Psoas muscle (tissue), 8 donors: ENCODE measurements at places on chromosomes 3 and 15. TPM values are rescaled to one million over a fixed set of nuclear protein-coding genes. Genes with fewer than 3 reads are reported as not detected.

GRCh38 chr3:151541178-151541577 lies 80.3 kb upstream of the IGSF10 start:
- H3K27ac ChIP-seq = no peak overlapping the region
- no peaks in the 10 kb centered on the region for H3K27me3 ChIP-seq
- DNase-seq = no peak
- H3K4me1 ChIP-seq = peaks cover 14% of the 10 kb centered on the region
- no peaks in the 10 kb centered on the region for H3K36me3 ChIP-seq

DNA sequence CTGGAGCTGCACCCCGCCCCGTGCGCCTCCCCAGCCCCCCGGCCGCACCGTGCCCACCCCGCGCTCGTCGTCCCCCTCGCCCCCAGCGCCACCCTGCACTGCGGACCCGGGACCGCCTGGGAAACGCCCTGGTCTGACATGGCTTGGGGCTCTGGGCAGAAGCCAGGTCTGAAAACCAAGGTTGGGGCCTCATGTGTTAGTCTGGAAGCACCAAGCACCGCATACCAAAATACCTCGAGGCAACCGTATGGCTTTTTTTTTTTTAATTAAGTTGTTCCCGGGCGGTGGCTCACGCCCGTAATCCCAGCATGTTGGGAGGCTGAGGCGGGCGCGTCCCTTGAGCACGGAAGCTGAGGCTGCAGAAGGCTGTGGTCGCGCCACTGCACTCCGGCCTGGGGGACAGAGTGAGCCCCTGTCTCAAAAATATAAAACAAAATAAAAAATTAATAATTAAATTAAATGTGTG lies 91.5 kb upstream of the CHD2 start:
- H3K4me1 ChIP-seq = peaks cover 21% of the 10 kb centered on the region
- peak; percentile 63 for DNase-seq
- no peaks in the 10 kb centered on the region for H3K27me3 ChIP-seq
- H3K36me3 ChIP-seq = no peaks in the 10 kb centered on the region
- peak overlapping the region; percentile 92 for H3K27ac ChIP-seq

GRCh38 chr3:165837058-165837525 lies at the start of gene BCHE:
Gene BCHE (minus strand): TSS chr3:165837423. CDS start chr3:165831033, 6,390 bp downstream.
- peak within 1 kb of the TSS; percentile 37 for H3K4me3 ChIP-seq
- no peak within 1 kb of the TSS for H3K27ac ChIP-seq
- H3K27me3 ChIP-seq = no peaks in the 10 kb centered on the region
- no peaks in the 10 kb centered on the region for H3K4me1 ChIP-seq
- no peaks in the 10 kb centered on the region for H3K36me3 ChIP-seq

- H3K27me3 ChIP-seq = no peaks in the 10 kb centered on the region
- no peak overlapping the region for H3K4me3 ChIP-seq
- no peak overlapping the region for H3K27ac ChIP-seq
- no peak for DNase-seq
- H3K4me1 ChIP-seq = peaks cover 18% of the 10 kb centered on the region
Observed at GRCh38 chr15:25770618-25771337, 92.3 kb downstream of the ATP10A start.

DNA sequence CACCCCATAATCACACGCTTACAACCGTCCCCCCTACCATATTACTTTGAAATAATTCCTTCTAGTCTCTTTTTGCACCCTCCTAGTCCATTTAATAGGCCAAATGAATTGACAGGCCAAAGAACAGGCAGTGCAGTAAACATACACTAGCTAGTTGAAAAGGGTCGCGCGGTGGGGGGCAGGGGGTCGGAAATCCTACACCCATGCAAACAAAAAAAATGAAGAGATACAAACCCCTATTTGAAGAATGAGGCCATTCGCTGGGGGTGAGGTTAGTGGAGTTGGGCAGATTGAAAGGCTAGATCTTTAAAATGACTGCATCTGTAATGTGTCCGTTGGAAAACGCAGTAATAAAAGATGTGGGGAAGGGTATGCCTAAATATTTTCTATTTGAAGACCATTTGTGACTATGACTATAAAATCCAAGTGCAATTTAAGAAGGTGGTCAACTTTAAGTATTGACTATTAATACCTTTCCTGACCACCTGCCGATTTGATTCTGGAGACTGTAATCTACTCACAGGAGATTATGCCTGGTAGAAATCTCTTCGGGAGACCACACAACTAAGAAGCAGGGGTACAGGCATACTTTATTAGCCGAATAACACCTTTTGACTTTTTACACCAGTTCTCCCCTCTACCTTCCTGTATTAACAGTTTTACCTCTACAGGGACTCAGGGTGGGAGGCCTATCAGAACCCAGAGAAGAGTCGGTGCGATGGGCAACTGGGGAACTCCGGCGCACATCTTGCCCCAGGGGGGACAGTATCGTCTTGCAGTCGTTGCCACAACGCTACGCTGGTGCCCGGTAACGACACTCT lies 762 bp upstream of the ARL6 start:
- H3K27me3 ChIP-seq = no peaks in the 10 kb centered on the region
- DNase-seq = no peak
- peak overlapping the region; percentile 81 for H3K27ac ChIP-seq
- H3K36me3 ChIP-seq = no peaks in the 10 kb centered on the region
- peak overlapping the region; percentile 89 for H3K4me3 ChIP-seq
- H3K4me1 ChIP-seq = peaks cover 5% of the 10 kb centered on the region

DNA sequence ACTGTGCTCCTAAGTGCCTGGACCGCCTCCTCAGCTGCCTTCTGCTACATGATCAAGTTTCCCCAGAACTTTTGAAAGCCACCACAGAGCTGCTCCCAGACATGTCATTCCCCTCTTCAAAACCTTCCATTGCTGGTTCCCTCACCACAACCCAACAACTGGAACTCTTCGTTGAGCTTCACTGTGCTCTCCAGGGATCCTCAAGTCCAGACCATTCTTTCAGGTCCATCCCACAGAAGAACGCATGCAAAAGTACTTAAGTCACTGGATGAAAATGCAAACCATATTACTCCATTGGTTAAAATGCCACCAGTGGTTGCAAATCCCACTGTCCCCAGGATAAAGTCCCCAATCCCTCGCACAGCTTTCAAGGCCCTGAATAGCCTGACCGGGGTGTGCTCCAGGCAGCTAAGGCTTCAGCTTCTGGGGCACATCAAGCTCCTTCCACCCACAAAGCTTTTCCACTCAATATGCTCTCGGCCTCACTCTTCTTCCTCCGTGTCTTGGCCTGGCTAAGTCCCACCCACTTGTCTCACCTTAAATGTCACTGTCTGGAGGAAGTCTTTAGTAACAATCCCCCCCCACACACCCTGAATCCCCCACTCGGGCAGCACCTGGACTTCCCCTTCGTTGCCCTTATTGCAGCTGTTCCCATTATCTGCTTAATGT lies 84.8 kb downstream of the XXYLT1 start:
- no peaks in the 10 kb centered on the region for H3K36me3 ChIP-seq
- no peak overlapping the region for H3K4me3 ChIP-seq
- H3K27me3 ChIP-seq = no peaks in the 10 kb centered on the region

DNA sequence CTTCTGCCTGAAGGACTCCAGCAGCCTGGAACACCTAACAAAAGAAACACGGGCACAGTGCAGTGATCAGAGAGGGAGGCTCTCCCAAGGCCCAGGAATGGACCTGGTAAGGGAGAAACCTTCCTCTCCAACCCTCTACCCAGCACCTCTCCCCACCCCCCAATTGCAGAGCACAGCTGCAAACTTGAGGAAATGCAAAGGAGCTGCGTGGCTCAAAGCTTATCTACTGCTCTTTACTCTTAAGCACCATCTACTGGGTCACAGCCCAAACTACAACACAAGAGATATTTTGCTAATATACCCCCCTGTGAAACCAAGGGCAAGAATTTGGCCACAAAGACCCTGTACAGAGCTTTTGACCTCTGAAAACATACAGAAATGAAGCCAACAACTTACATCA lies 328.3 kb downstream of the OXSM start:
- no peaks in the 10 kb centered on the region for H3K36me3 ChIP-seq
- no peak for DNase-seq
- H3K27ac ChIP-seq = no peak overlapping the region
- H3K27me3 ChIP-seq = no peaks in the 10 kb centered on the region

LOXL1 gene
- 6.3 TPM for total RNA-seq

DNA sequence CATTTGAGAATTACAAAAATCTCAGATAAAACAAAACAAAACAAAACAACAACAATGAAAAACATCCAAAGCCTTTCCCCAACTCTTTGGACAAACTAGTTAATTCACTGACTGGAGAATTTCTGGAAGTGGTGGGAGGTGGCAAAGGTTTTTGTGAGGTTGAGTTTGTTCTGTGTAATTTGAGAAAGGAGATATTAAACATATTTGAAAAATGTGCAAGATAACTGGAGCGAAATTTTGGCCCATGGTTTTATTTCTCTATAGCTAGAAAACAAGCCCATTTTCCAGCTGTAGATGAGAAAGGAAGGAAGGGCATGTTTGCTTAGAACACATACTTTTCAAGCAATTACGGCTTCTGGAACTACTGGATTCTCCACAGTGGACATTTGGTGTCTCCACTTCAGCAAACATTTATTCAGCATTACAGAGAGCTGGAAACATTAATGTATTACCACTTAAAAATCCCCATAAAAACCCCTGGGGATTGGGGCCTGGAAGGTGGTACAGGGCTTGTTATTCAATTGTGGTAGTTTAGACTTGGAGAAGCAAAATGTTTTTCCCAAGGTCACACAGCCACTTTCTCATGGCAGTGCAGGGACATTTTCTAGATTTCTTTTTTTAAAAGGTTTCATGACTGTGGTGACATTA lies 135.8 kb downstream of the THSD4 start:
- no peaks in the 10 kb centered on the region for H3K36me3 ChIP-seq
- no peak overlapping the region for H3K27ac ChIP-seq
- no peaks in the 10 kb centered on the region for H3K4me1 ChIP-seq
- H3K27me3 ChIP-seq = no peaks in the 10 kb centered on the region

- H3K4me3 ChIP-seq = no peak overlapping the region
- no peak for DNase-seq
- H3K4me1 ChIP-seq = no peaks in the 10 kb centered on the region
- H3K27ac ChIP-seq = no peak overlapping the region
Observed at GRCh38 chr3:176896640-176897039, 300.6 kb downstream of the TBL1XR1 start.

- no peak overlapping the region for H3K27ac ChIP-seq
- peaks cover 59% of the 10 kb centered on the region for H3K36me3 ChIP-seq
- peak; percentile 21 for DNase-seq
- H3K4me1 ChIP-seq = no peaks in the 10 kb centered on the region
Observed at GRCh38 chr3:141960731-141961130, 84.3 kb downstream of the ATP1B3 start.

CFAP161 gene
- total RNA-seq = 0.28 TPM

DNA sequence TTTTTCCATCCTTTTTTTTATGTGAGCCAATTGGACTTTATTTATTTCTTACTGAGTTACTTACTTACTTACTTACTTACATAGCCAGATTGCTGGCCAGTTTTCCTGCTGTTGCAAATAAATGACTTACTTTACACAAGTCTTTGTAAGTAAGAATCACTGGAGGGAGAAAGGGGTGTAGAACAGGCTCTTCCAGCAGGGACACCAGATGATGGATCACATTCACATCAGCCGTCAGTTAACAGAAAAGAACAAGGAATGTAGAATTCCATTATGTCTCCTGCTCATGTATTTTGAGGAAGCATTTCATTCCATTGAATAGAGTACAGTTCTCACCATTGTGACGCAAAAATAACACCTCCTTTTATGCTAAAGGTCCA lies 188.6 kb downstream of the FNDC3B start:
- DNase-seq = no peak
- peaks cover 5% of the 10 kb centered on the region for H3K4me1 ChIP-seq
- H3K27me3 ChIP-seq = no peaks in the 10 kb centered on the region
- H3K27ac ChIP-seq = no peak overlapping the region
- H3K4me3 ChIP-seq = no peak overlapping the region

GRCh38 chr3:45127130-45127822 lies 18.9 kb downstream of the CDCP1 start:
- no peaks in the 10 kb centered on the region for H3K27me3 ChIP-seq
- no peak overlapping the region for H3K27ac ChIP-seq
- H3K4me1 ChIP-seq = peaks cover 28% of the 10 kb centered on the region
- DNase-seq = no peak
- no peaks in the 10 kb centered on the region for H3K36me3 ChIP-seq
